ENCODE measurements at places on chromosomes 5 and 9.

DNA sequence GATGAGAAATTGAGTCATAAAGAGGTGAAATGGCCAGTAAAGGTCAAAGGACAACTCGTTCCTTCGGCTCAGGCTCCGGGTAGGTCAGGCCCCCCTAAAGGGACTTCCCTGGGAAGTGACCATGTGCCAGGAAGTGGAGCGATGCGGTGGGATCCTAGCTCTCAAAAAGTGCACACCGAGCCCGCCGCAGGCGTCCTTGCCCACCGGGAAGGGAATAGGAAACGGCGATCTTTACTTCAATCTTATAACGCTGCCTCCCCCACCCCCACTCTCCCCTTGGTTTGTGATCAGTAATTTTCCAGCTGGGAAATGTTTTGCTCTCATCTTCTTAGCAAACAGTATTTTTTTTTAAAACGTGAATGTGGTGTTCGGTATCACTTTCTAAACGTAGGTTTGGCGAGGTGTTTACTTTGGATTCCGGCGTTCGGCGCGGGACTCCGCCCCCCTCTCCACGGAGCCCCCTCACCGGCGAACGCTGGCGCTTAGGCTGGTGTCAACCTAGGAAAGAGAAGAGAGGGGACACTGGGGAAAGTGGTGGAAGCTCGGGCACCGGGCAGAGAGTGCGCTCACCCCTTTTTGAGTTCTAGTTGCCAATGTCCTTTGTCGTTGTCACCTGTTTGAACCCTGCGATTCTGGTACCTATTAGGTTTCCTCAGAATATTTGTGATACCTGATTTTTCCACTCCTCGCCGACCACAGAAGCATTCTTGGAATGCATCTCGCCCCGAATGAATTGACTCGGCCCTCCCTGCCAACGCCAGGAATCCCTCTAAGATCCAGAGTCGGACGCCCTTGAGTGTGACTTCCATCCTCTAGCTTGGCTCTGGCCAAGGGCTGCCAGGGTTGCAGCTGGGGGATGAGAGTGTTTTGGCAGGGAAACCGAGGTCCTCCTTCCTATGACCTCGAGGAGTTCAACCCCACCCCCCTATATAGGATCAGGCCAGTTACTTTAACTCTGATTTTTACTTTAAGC is 1.8 kb upstream of the KLF4 start:
- no peak for DNase-seq

DNA sequence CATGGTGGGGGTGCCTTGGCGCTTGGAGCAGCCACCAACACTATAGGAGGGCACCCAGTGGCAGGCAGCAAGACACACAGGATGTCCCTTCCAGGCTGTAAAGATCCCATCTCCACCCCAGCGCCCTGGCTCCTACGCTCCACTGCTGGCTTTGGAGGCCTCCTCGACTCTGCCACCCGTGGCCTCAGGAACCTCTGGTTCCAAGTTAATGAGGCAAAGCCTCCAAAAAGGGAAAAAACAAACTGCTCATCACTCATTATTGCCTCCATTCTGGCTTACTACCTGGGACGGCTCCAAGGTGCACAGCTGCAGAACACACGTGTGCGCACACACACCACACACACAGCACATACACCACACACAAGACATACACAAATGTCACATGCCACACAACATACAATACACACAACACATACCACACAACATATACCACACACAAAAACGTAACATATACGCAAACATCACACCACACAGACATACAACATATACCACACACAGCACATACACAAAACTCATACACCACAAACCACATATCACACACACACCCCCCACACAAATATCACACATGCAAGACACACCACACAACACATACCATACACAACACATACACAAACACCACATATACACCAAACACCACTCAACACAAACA is 45.3 kb downstream of the ROR2 start:
- DNase-seq, result no peak

DNA sequence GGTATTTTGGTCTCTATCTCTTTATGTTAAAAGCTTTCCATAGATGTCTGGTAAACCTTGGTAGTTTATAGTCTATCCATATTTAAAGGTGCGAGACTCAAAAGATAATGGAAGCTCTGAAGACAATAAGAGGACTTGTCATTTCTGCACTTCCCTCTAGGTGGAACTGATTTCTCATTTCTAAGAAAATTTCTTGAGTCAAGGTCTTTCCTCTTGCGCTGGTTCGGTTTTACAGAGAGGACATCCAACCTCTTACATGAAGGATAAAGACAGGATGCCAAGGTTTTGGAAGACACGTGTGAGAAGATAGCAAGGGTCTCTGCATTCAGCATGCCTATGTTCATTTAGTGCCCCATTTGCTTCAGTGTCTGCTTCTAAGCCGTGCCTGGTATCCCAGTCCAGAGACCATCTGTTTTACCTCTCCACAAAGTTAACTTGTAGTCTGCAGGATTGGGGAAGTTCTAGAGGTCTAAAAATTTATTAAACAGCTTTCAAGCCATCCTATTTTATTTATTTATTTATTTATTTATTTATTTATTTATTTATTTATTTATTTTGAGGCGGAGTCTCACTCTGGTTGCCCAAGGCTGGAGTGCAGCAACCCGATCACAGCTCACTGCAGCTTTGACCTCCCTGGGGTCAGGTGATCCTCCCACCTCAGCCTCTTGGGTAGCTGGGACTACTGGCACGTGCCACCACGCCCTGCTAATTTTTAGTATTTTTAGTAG is 41.6 kb downstream of the KIAA1191 start:
- no peak for DNase-seq

GRCh38 chr9:4145482-4145881 is 154.4 kb downstream of the GLIS3 start:
- DNase-seq, result no peak

DNA sequence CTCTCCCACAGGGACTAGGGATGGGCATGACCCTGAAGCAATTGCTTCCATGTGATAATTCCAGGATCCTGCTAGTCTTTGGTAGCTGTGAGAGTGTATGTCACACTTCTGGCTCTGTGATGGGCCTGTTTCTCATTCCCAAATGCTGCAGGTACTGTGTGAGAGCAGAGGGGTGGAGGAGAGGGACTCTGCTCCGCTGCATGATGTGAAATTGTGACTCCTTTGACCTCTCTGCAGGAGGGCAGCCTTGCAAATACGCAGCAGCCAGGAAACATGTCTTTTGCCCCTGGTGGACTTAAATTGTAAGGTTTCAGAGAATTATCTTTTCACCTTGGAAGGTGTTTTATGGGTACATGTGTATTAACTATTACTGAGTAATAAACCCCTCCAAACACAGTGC is 61.6 kb downstream of the SFXN1 start:
- no peak for DNase-seq

DNA sequence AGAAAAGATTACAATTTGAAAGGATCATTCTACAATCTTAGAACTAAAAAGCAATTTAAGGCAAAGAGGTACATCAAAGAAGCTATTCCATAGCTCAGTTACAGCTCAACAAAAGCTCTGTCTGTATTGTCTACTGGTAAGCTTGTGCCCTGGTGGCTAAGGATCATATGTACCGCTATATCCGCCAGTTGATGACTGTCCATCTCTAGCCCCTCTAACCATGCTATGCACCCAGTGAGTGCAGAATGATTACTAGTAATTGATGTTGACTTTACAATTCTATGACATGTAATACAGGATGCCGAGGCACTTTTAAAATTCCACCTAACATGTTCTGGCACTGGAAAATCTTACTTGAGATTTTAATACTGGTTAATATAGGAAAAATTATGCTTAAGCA is 13.1 kb downstream of the LOX start:
- DNase-seq, result no peak

DNA sequence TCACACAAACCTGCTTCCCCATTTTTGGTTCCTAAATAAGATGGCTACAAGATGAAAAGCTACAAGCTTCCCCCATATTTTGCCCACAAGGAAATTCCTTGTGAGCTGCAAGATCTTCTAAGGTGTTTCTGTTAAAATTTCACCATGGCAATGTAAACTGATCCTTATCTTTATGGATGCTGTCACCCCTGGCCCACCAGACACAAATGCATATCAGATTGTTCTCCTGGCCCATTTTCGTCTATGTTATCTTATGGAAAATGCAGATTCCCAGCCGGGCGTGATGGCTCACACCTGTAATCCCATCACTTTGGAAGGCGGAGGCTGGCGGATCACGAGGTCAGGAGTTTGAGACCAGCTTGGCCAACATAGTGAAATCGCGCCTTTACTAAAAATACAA is 65.1 kb upstream of the IL6ST start:
- no peak for DNase-seq

DNA sequence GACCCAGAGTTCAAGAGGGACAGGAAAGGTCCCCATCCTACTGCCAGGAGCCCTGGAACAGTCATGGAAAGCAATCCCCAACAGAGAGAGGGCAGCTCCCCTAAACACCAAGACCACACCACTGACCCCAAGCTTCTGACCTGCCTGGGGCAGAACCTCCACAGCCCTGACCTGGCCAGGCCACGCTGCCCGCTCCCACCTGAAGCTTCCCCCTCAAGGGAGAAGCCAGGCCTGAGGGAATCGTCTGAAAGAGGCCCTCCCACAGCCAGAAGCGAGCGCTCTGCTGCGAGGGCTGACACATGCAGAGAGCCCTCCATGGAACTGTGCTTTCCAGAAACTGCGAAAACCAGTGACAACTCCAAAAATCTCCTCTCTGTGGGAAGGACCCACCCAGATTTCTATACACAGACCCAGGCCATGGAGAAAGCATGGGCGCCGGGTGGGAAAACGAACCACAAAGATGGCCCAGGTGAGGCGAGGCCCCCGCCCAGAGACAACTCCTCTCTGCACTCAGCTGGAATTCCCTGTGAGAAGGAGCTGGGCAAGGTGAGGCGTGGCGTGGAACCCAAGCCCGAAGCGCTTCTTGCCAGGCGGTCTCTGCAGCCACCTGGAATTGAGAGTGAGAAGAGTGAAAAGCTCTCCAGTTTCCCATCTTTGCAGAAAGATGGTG is 31.6 kb downstream of the CD180 start:
- DNase-seq, result no peak

- no peak for DNase-seq
Observed at GRCh38 chr9:4196886-4197285, 103.0 kb downstream of the GLIS3 start.

DNA sequence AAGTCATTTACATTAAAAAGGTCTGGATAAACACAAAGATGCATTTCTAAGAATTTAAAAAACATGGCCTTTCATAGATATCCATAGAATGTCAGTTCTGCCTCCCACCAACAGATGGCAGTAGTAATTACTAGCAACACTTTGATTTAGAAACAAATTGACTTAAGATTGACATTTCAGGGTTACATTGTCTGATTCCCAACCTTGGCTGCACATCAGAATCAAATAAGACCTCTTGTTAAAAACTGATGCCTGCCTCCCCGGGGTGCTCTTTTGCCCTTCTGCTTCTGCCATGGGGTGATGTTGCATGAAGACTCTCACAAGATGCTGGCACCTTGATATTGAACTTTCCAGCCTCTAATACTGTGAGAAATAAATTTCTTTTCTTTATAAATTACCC is 146.2 kb upstream of the GPR151 start:
- DNase-seq, result no peak

- DNase-seq, result no peak
Observed at GRCh38 chr5:108730617-108731340, 16.9 kb upstream of the FER start.

- no peak for DNase-seq
Observed at GRCh38 chr5:10364186-10364689, 10.7 kb downstream of the MARCHF6 start.

GRCh38 chr5:31981361-31981945 is 192.7 kb downstream of the GOLPH3 start:
- DNase-seq, result no peak

- no peak for DNase-seq
Observed at GRCh38 chr5:1504069-1504595, 19.6 kb downstream of the LPCAT1 start.

DNA sequence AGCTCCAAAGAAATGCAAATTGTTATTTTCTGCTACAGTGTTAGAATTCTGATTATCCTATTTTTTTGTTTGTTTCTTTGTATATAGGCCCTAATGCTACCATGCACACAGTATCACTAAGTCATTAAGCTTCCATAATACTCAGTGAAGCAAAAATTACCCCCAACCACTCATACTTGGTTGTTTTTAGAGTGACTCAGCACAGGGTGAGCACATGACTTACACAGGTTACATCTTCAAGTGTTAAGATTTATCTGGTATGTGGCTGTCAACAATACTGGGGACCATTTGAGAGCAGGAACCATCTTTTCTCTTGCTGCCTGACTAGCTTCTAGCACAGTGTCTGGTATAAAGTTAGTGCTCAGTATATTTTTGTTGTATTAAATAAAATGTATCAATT is 255.8 kb upstream of the SLC24A2 start:
- no peak for DNase-seq

DNA sequence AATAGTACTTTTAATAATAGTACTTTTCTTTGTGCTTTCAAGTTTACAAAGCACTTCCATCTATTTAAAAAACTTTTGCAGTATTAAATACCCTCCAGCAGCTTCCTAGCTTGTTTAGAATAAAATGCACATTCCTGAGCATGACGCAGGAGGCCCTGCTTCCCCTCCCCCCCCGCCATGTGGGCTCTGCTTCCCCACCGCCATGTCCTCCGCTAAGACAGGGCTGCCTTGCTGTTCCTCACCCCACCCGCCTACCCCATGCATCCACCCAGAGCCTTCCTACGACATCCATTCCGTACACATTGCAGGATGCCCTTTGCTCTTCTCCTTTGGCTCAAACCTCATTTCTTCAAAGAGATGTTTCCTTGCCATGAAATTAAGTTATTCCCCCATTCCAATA is 205.9 kb upstream of the MSX2 start:
- no peak for DNase-seq

DNA sequence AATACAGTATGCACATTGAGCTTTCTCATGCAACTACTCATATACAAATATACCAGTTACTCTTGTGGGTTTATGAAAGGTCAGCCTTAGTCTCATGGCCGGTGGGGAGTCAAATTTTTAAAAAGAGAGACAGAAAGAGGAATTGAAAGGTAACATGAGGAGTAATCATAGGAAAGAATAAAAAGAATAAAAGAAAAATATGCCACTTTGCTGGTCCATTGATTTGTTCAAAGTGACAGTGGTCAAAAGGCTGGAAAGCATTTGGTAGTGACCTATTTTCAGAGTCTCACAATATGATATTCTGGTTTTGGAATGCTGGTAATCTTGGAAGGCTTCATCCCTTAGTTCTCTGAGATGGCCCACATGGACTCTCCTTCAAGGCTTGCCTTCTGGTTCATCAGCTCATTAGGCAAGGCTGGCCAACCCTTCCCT is 67.0 kb downstream of the ZNF366 start:
- no peak for DNase-seq

DNA sequence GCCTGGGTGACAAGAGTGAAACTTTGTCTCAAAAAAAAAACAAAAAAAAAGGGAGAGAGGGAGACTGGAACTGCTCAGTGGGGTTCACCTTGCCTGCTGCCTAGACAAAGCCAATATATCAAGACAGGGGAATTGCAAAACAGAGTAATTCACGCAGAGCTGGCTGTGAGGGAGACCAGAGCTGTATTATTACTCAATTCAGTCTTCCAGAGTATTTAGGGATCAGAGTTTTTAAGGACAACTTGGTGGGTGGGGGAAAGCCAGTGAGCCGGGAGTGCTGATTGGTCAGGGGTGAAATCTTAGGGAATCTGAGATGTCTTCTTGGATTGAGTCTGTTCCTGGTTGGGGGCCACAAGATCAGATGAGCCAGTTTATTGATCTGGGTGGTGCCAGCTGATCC is 25.6 kb upstream of the SPIN1 start:
- no peak for DNase-seq

GRCh38 chr9:127199001-127199791 is 65.4 kb upstream of the GARNL3 start:
- DNase-seq, result peak; percentile 75

Data from stimulated activated CD4-positive, alpha-beta T cell treated with anti-CD3 and anti-CD28 coated beads, Interleukin-12 subunit alpha, Interleukin-12 subunit beta, amount 100 ng/mL, for 4 hours (primary cell).